Left kidney (tissue), 8 donors: ENCODE measurements at places on chromosomes 12 and 14. TPM values are rescaled to one million over a fixed set of nuclear protein-coding genes. Genes with fewer than 3 reads are reported as not detected.

DNA sequence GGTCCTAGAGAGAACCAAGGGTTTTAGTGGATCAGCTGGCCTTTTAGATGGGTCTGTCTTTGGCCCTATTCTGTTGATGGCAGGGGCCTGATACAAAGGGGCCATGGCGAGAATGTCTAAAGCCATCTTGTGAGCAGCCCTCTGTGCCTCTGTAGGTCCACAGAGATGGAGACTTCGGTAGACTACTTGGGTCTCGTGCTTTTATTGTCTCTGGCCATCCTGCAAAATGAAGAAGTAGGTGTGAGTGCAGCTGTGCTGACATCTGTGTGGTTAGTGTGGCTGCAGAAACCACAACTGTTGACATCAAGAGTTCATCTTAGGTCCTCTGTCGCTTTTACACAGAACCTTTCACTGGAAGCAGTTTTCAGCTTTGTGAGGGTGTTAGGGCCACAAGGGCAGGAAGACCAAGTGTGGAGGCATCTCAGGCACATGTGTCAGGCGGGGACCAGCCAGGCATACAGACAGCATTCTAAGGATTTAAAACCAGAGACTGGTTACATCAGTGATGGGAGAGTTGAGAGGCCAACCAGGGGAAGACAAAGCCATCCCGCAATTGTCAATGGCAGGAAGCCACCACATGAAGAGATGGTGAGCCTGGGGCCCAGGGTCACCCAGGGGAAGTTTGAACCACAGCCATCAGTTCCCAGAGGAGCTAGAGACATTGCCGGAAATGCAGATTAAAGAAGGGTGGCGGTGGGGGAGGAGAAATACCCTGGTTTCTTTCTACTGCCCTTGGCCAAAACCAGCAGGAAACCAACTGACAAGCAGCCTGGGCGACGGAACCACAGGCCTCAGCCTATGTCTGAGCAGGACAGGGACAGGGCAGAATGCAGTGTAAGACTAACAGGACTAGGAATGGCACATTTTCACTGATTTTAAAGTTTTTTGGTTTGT is 13.0 kb upstream of the TPCN1 start:
- no peak for DNase-seq

GRCh38 chr12:2560356-2560755 is 234.4 kb upstream of the FKBP4 start:
- no peak for DNase-seq

DNA sequence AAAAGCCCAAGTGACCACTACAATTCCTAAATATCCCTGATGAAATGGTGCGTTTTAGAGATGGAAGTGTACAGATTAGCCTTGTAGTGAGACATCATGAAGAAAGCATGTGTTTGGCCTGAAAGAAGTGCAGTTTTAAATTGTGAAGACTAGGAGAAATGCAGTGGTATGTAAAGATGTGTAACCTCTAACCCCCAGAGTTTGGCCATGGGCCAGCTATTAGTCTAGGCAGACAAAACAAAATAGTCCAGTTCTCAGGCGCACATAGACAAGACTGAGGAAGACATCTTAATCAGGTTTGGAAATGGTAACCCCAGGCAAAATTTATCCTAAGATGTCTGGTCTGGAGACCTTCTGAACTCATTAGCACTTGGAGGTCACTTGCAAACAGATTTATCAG is 23.4 kb downstream of the WBP11 start:
- DNase-seq: no peak

GRCh38 chr12:110314308-110314707 is 33.3 kb downstream of the ATP2A2 start:
- no peak for DNase-seq

- no peak for DNase-seq
Measured at GRCh38 chr12:19458733-19459132, 19.4 kb downstream of the AEBP2 start.

GRCh38 chr12:122799641-122800243 is 25.4 kb downstream of the CCDC62 start:
- no peak for DNase-seq

- DNase-seq: no peak
Measured at GRCh38 chr14:54882521-54882920, 20.1 kb downstream of the GCH1 start.

DNA sequence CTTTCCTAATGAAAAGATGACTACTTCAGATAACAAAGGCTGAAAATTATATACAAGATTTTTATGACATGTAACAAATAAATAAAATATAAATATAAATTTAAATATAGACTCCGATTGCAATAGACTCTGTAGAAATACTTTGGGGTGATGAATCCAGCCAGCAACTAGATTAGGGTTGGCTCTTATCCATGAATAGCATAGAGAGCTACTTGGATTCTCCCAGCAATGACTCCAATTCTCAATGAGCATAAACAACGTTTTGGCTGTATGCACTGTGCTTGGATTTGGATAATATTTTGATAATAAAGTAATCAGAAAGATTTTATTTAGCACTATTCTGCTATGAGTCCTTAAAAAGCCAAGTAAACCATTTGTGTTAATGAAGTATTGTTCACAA is 58.0 kb upstream of the LRFN5 start:
- DNase-seq: peak; percentile 0

DNA sequence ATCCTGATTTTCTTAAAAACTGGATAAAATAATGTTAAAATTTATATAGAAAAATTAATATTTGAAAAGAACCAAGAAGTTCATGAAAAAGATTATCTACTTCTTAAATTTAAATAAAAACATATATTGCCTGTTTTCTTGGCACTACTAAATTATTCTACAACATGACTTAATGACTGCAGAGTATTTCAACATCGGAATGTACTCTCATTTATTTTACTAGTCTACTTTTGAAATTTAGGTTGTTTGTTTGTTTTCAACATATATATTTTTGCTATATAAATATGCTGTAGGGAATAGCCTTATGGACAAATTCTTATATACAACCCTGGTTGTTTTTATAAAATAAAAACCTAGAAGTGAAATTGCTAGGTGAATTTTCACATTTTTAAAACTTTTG is 231.6 kb downstream of the RAD51B start:
- DNase-seq: no peak

GRCh38 chr12:67677166-67677565 is 28.6 kb downstream of the DYRK2 start:
- DNase-seq: no peak

- DNase-seq: no peak
Measured at GRCh38 chr12:122820838-122821271, 14.4 kb upstream of the HIP1R start.

Gene TAS2R9
- polyA plus RNA-seq: not detected

Gene GPR65
- 0.50 TPM for polyA plus RNA-seq

Gene CINP
- 36.4 TPM for polyA plus RNA-seq

Gene TRIM9
- polyA plus RNA-seq: 2.8 TPM

Gene KLRB1
- polyA plus RNA-seq: 8.1 TPM
